Activated T-cell treated with anti-CD3 and anti-CD28 coated beads for 4 hours (primary cell): ENCODE measurements at places on chromosomes 4 and X.

- no peak for DNase-seq
These were observed 31.8 kb upstream of the AGA start for GRCh38 chr4:177473991-177474390.

DNA sequence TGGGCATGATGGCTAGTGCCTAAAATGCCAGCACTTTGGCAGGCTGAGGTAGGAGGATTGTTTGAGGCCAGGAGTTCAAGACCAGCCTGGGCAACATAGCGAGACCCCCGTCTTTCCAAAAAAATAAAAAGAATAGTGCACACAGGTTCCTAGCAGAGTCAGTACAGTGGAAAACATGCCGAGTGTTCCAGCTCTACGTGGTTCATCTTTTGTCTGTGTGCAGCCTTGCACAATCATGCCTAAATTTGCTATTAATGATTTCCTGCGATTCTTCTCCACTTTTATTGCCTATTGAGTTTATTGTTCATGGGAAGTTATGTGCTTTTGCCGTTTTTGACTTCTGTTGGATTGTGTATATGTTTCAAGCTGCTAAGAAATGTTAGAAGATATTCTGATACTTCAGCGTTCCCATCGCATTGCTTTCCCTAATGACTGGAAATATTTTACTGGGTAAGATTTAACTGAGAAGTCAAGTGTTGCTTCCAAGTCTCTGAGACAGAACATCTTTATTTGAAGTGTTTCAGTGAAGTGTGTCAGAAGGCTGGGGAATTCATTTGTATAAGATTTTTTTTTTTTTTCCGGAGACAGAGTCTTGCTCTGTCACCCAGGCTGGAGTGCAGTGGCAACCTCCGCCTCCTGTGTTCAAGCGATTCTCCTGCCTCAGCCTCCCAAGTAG lies 11.3 kb downstream of the DOCK11 start:
- no peak for DNase-seq

DNA sequence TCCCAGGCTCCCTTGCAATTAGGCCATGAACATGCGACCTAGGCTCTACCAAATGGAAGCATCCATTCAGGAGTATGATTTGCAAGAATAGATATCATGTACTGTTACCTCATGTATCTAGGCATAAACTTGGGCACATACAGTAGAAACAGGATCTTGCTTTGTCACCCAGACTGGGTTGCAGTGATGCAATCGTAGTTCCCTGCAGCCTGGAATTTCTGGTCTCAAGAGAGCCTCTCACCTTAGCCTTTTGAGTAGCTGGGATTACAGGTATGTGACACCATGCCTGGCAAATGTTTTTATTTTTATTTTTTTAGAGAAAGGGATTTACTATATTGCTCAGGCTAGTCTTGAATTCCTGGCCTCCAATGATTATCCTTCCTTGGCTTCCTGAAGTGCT lies 994.2 kb downstream of the ADGRL3 start:
- no peak for DNase-seq

GRCh38 chr4:4519297-4519894 lies 22.5 kb downstream of the STX18 start:
- DNase-seq, result no peak

- no peak for DNase-seq
These were observed 124.6 kb downstream of the CORIN start for GRCh38 chr4:47713129-47713834.

DNA sequence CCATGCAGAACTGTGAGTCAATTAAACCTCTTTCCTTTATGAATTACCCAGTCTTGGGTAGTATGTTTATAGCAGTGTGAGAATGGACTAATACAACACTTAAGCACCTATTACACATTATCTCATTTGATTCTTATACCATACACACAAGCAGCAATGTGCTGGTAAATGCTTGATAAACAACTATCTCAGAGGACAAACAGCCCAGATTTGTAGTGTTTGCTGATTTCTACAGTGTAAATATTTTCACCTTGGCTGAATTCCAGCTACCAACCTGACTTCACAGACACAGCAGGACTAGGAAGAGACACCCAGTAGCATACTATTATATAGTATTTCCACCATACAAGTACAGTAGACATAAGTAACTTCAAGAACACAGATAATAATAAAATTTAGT lies 406.5 kb upstream of the CNKSR2 start:
- DNase-seq, result no peak

DNA sequence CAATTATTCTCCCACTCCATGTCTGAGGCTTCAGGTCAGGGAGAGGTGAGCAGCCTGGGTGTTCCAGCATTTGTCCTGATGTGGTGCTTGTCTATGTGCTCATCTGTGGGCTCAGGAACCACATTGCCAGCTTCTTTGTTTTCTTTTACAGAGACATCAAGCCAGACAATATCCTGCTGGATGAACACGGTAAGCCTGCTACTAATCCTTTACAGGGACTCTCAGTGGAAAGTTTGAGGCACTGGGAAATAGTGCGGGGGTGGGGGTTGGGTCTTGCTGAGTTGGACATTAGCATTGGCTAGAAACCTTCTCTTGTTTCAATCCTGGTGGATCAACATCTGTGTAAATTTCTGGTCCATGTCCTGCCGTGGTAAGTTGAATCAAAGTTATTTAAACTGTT lies 310.3 kb downstream of the EVC2 start:
- no peak for DNase-seq

GRCh38 chr4:188811121-188811520 lies 671.9 kb downstream of the TRIML1 start:
- no peak for DNase-seq

DNA sequence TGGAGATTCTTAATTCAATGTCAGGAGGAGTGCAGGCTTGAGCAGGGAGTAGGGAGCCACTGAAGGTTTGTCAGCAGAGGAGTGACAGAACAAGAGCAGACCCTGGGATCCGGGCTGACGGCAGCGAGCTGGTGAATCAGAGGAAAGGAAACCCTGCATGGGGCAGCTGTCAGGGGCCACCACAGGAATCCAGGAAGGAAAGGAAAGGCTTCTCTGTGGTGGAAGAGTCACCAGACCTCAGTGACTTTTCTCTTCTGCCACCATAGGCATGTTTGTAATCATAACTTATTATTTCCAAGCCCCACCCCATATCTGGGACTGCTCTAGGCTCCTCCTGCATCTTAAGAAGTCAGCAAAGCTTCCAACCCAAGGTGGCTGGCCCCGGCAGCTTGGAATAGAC lies 150.9 kb downstream of the BCOR start:
- no peak for DNase-seq

GRCh38 chrX:53458082-53458481 lies 23.9 kb upstream of the HSD17B10 start:
- no peak for DNase-seq

- peak; percentile 66 for DNase-seq
These were observed 25.0 kb downstream of the TACC3 start for GRCh38 chr4:1746265-1746691.

DNA sequence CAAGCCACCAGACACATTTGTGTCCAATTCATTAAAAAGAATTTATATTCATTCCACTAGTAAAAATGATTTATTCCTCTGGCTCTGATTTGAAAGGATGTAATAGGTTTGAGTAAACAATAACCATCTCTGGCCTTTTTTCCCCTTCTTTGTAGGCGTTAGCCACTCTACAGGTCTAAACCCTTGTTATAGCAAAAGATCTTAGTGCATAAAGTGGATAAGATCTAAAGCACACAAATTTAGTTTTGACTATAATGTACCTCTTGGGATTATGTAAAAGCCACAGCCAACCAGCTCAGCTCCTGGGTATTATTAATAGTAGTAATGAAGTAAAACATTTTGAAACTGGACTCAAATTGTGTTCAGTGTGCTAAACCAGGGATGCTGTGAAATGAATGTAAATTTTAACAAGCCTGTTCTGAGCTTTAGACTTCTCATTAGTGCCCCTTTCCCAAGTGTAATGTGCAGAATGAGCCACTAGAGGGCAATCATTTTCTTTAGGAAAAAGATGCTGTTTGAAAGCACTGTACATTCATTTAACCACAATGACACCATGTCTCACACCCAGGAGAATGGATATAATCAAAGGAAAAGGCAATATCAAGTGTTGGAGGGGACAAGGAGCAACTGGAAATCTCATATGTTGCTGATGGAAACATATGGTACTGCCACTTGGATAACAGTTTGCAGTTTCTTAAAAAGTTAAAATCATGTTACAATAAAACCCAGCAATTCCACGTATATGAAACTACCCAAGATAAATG lies 69.7 kb downstream of the KLHL8 start:
- peak; percentile 54 for DNase-seq

GRCh38 chr4:123824524-123824923 lies 427.9 kb downstream of the SPRY1 start:
- no peak for DNase-seq

DNA sequence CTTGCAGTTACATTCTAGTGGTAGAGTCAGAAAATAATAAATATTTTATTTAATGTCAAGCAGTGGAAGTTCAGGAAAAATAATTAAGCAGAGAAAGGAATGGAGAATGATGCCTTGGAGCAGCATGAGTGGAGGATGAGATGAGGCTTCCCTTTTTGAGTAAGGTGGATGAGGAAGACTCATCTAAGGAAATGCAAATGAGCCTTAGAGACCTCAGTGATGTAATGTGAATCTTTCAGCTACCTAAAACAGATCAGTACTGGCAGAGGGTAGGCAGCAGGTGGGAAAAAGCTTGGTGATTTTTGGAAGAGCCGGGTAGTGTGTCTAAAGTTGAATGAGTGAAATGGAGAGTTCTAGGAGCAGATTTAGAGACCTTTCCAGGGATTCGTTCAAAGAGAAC lies 118.2 kb downstream of the GRID2 start:
- no peak for DNase-seq

DNA sequence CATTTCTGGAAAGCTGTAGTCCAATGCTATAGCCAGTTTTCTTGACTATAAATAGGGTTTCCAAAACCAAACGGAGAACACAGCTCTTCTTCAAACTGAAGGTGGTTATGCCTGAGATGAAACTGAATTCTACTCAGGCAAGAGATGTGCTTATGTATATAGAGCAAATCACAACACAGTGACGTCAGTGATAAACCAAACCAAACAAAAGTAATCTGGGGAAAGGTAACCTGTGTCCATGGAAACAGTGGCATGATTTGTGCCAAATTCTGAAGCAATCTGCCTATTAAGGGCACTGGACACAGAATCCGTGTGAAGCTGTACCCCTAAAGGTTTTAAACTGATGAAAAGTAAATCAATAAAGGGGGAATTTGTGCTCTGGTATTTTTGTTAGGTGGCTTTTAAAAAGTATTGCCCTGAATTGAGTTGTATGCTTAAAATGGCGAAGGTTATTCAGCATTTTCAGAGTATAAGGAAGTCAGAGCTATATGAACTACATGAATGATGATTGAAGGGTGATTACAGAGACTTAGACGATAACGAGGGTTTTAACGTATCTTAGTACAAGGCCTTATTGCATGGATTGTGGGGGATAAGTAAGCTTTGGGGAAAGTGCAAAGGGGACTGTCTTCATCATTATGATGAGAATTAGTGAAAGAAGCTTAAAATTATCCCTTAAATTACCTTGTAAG lies 38.6 kb downstream of the NPY5R start:
- DNase-seq, result no peak

DNA sequence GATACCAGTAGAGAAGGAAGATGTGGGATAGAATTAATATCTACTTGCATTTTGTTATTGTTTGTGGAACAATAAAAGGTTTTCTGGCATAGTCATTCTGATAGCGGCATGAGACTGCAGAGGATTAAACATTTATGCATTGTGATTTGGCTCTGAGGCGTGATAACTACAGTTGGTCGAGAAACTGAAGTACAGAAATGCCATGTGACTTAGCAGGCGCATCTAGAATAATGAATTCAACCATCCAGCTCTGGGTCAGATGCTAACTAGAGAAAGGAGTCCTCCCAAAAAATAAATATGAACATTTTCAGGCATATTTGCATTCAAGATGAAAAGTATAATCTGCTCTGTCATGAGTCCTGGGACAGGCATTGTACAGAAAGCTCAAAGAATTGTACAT lies 62.8 kb downstream of the CCSER1 start:
- no peak for DNase-seq
